ENCODE measurements at places on chromosomes 6 and 20.

- DNase-seq, result no peak
Observed at GRCh38 chr20:38392356-38392755, 42.8 kb downstream of the SNHG17 start.

GRCh38 chr6:89724981-89725380, 86.4 kb upstream of the LYRM2 start:
- DNase-seq, result no peak

- DNase-seq, result no peak
Observed at GRCh38 chr6:111997853-111998208, 56.1 kb upstream of the CCN6 start.

GRCh38 chr20:3865152-3865886, 18.7 kb downstream of the MAVS start:
- no peak for DNase-seq

DNA sequence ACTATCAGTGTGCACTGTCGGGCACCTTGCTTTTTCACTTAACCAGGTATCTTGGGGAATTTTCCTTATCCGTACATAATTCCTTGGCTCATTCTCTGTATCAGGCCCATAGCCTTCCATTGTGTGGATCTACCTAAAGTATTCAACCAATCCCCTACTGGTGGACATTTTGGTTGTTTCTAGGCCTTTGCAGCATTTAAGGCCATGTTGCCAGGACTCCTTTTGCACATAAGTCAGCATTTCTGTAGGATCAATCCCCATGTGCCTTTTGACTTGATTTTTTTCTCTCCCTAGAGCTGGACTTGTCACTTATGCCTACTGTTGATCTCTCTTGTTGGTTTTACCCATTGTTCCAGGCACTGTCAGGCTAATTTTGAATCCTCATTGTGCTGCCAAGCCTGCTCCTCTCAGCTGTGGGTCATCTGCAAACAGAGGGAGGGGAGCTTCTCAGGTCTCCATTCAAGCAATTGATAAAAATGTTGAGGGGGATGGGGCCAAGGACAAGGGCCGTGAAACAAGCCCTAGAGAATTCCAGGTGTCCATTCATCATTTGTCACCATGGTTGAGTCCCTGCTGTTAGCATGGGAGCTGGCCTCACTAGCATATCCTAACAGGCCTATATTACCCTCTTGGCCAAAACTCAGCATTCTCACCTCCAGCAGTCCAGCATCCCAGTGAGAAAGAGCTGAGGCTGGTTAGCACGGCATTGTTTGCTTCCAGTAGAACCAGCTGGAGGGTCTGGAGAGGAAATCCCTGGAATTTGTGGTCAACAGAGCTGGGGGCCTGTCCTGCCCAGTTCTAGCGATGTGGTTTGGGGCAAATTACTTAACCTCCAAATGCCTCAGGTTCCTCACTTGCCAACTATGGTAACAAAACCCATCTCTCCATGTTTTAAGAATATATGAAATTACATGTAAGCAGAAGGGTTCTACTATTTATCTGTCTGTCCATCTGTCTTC, 178.4 kb downstream of the MRPL14 start:
- no peak for DNase-seq

DNA sequence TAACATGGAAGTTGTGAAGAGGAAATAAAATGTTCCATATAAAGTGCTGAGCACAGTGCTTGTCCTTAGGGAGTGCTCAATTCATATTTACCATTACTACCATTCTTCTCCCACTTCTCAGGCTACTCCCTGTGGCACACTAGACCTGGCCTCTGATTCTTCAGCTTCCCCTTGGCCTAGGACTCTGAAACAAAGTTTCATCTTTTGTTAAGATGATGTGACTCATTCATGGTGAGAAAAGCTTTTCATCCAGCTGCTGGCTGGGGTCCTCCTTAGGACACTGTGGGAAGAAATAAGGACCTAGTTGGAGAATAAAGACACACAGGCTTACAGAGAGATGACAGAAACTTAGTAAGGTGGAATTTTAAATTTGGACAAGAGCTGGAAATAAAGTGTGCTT, 314.8 kb downstream of the CDC5L start:
- no peak for DNase-seq

DNA sequence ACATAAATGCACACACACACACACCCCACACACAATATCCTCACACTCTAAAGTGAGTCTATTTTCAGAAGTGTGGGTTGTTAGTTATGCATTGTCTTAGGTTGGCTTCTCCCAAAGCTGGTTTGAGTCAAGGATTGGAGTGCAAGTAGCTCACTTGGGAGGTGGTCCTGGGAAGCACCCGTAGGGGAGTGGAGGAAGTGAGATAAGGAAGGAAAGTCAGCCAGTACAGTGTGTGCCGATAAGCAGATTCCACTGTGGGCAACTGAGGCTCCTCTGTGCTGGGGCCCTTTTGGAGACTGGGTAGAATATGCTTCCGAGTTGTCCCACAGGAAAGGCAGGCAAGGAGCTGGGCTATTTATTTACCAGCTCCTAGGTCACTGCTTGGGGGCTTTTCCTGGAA, 67.2 kb downstream of the PLCB4 start:
- DNase-seq, result no peak

DNA sequence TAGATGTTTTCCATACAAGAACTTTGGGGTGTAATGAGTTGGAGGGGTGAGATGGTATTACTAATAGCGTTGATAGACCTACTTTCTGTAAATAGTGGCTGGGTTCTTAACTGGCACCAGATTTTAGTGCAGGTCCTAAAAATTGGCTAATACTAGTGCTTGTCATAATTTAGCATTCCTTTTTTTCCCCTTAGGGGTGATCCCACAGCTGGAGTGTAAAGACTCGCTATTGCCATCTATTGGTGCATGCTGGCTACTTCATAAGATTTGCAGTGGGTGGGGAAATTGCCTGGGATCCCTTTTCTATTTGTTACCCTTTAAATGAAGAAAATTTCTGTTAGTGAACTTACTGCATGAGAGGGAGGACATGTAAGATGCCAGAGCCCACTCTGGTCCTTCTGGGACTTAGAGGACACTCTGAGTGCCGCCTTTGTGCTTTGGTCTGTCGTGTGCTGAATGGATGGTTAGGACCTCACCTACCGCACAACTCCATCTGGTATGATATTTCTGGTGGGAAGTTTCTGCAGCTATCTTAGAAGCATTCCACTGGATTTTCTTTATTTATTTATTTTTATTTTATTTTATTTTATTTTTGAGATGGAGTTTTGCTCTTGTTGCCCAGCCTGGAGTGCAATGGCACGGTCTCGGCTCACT, 195.5 kb downstream of the JARID2 start:
- no peak for DNase-seq

DNA sequence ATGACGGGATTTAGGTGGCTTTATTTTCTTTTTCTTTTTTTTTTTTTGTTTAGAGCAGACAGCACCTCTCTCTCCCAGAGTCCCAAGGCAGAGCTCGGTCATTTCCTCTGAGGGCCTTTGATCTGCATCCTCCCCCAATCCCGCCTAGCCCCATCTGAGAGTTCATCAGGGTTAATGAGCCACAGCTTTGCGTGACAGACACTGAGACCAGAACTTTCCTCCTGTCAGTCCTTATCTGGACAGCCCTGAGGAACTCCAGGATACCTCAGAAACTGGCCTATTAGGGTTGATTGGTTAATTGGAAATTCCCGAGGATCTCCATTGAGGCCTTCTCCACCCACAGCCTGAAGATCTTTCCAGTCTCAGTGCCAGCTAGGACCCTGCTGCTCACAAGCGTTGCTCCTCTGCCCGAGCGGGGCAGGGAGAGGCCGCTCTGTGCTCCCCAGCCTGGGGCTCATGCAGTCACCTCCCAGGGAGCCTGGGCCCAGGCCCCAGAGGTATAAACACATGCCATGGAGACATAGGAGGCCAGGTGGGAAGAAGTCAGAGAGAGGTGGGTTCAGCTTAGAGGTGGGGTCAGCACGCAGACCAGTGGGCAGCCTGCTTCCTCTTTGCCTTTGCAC, 1.4 kb upstream of the LRRN4 start:
- no peak for DNase-seq

GRCh38 chr6:16723826-16724225, 37.4 kb downstream of the ATXN1 start:
- DNase-seq, result no peak

GRCh38 chr6:76876922-76877553, 586.3 kb downstream of the HTR1B start:
- no peak for DNase-seq

- no peak for DNase-seq
Observed at GRCh38 chr6:108748959-108749358, 99.3 kb upstream of the ARMC2 start.

GRCh38 chr6:228881-229651, 63.2 kb upstream of the DUSP22 start:
- no peak for DNase-seq

DNA sequence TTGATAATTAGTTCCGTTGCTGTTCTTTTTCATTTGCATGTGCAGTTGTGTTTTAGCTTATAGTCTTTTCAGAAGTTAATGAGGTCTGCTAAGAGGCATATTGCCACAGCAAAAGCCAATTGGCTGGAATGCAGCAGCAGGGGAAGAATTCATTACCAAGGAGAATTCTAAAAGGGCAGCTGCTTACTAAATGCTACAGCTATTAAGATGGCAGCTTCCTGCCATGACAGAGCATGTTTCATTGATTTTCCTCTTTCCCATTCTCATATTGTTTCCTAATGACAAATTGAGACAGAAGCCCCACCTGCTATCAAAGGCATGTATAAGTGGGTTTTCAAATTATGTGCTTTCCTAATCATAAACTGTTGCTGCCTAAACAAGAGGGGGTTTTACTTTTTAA, 66.6 kb downstream of the CLVS2 start:
- no peak for DNase-seq

GRCh38 chr6:74631564-74631963, 574.3 kb downstream of the COL12A1 start:
- no peak for DNase-seq

- DNase-seq, result no peak
Observed at GRCh38 chr6:163729127-163729872, 314.8 kb downstream of the QKI start.

DNA sequence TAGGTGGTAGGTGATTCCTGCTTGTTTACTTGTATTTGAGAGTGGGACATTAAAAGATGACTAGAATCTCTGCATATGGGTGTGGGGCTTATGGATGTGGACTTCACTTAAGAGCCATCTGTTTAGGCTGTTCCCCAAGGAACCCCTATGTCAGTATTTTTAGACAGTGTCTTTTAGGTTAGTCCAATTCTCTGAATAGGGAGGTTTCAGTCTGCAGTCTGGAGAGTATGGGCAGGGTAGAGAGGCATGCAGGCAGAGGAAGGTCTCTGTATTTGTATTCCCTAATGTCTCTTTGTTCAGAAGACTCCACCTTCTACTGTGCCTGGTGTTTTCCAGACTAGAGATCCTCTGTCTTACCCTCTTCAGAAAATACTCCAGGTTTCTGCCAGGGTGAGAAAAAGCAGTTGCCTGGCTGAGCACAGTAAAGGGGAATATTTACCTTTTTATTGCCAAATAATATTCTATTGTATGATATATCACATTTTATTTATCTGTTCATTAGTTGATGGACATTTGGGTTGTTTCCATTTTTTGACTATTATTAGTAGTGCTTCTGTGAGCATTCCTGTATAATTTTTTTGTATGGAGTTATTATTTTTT, 19.1 kb downstream of the SLX4IP start:
- DNase-seq, result no peak

DNA sequence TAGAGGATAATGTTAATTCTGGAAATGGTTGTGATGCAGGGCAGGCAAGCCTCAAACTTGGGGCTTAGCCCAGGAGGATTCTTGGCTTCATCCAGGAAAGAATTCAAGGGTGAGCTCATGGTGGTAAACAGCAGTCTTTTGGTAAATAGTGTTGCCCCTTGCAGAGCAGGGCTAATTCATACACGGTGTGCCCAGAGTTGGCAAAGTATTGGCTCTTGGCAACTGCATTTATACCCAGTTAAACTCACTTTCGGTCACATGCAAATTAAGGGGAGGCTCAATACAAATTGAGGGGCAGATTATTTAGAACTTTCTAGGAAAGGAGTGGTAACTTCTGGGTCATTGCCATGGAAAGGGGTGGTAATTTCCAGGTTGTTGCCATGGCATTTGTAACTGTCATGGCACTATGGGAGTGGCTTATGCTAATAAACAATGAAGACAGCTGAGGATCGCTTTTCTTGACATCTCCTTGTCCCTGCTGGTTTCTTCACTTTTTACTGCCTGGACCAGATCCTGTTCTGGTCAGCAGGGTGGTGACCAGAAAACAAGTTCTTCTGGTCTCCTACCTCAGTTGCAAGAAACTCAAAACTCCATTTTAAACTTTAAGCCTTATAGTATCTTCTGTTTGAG, 3.9 kb upstream of the OTOR start:
- no peak for DNase-seq

GRCh38 chr6:28910901-28911690, 12.7 kb downstream of the TRIM27 start:
- DNase-seq, result no peak

- DNase-seq, result no peak
Observed at GRCh38 chr6:146990821-146991798, 213.1 kb upstream of the STXBP5 start.

GRCh38 chr6:24673625-24674024, 6.7 kb downstream of the ACOT13 start:
- DNase-seq, result no peak

GRCh38 chr20:57450419-57450818, 59.2 kb downstream of the RBM38 start:
- peak; percentile 68 for DNase-seq

DNA sequence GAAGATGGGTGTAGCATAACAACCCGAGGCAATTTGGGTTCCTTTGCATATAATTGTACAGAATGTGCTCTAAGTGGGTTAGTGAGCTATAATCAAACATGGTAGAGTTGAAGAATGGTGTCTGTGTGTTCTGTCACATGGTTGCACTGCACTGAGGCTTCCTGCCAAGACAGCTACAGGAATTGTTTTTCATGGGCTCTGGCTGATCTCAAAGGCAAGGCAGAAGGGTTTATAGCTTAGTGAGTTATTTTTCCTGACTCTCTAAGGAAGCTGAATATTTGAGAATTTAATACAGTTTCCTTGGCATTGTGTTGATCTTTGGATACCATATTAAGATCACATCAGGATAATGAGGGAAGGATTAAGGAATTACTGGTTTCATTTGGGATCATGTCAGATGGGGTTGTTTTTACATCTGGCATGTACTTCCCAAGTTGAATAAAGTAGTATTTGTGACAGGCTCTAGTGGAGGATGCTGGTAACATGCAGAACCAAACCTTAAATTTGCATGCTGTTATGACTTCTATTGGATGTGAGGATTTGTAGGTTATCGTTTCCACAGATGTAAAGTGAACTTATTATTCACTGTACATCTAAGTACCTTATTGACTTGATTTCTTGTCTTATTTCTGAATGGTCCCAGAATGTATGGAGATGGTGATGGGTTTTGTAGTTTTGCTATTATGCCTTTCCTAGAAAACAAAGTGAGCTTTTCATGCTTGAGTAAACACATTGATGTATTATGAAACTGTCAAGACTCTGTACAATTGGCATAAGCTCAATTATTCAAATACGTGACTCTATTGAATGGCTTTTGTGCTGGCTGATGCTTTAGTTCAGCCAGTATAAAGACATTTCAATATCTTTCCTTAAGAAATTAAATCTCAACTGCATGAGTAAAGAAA, 43.3 kb downstream of the LRRC1 start:
- DNase-seq, result no peak

GRCh38 chr20:4925842-4926530, 75.3 kb downstream of the SLC23A2 start:
- DNase-seq, result no peak

- no peak for DNase-seq
Observed at GRCh38 chr20:36279362-36279761, 26.8 kb upstream of the DLGAP4 start.

GRCh38 chr6:158369241-158369640, 57.0 kb downstream of the TULP4 start:
- no peak for DNase-seq

- DNase-seq, result peak; percentile 32
Observed at GRCh38 chr6:28922004-28922820, 1.6 kb downstream of the TRIM27 start.

- DNase-seq, result no peak
Observed at GRCh38 chr6:53203483-53203882, 54.8 kb upstream of the GCM1 start.
